H4 (cell line): ENCODE measurements at places on chromosomes 7 and 10. TPM values are rescaled to one million over a fixed set of nuclear protein-coding genes. Genes with fewer than 3 reads are reported as not detected.
A peak's percentile ranks its signal among the peaks of the same experiment; 100 is the strongest.

DNA sequence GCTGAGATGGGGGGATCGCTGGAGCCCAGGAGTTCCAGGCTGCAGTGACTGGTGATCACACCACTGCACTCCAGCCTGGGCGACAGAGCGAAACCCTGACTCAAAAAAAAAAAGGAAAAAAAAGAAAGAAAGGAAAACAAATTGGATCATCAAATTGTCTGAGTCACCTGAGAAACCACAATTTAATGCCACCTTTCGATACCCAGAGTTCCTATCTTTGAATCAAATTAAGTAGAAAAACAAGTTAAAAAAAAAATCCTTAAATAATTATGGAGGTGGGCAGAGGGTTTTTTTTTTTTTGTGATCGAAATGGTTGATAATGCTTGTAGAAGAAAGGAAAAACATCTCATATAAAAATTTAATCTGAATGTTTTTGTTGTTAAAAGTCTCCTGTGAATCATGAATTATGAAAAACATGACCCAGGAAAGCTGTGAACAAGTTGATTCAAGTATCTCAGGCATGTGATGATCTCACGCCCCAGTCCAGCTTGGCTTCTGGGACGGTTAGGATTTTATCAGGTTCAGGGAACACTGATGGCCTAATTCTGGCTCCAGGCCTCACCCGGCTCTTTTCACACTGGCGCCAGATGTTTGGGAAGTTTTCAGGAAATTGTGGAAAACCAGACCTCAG, 25.3 kb upstream of the CUX1 start:
- peak; percentile 51 for DNase-seq

DNA sequence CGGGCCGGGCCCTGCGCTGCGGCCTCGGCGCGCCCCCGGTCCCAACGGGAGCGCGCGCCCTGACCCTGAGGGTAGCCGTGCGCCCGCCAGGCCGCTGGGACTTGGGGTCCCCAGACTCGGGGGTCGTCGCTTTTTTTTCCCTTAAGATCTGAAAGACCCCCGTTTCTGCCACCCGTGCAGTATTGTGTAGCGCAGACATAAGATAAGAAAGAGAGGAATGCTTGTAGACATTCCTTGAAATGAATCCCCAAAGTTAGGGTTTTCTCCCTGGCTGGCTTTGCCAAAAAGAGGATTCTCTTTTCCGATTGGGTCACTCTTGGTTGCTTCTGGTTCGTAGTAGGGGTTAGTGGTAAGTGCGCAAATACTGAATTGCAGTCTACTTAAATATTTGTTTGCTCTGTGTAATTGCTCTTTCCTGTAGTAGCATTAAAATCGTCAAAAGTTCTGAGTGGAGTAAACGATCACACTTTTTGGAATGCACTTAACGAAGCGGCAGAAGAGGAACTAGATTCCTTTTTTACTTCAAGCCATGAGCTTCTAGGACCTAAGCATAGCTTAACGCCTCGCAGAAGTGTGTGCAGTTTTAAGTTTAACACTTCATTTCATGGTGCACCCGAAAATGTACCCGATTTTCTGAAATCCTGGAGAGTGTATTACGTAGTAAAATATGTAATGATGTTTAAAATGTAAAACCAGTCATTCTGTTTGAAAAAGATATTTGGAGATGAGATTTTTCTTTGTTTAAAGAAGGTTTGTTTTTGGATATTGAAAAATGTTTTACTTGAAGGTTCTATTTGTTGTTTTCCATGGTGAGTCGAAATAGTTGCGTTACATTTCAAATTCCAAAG, 1.3 kb downstream of the CUL1 start:
- DNase-seq = no peak

Gene DNAH11
- total RNA-seq = 53.6 and 60.4 TPM in 2 replicates

Gene NRG3
- total RNA-seq = not detected in 2 replicates

Gene POLR3A
- 4.7 and 5.5 TPM in 2 replicates for total RNA-seq

Gene FMC1
- 19.4 and 21.0 TPM in 2 replicates for total RNA-seq

Gene CPA2
- total RNA-seq = not detected in 2 replicates
